Cardiac muscle cell (in vitro differentiated cells and primary cell): ENCODE measurements at places on chromosomes 5 and 9. TPM values are rescaled to one million over a fixed set of nuclear protein-coding genes. Genes with fewer than 3 reads are reported as not detected.

The NEUROG1 gene
- not detected in 2 replicates for total RNA-seq

GRCh38 chr5:167951116-167951515 lies 340.3 kb upstream of the WWC1 start:
- DNase-seq = no peak

DNA sequence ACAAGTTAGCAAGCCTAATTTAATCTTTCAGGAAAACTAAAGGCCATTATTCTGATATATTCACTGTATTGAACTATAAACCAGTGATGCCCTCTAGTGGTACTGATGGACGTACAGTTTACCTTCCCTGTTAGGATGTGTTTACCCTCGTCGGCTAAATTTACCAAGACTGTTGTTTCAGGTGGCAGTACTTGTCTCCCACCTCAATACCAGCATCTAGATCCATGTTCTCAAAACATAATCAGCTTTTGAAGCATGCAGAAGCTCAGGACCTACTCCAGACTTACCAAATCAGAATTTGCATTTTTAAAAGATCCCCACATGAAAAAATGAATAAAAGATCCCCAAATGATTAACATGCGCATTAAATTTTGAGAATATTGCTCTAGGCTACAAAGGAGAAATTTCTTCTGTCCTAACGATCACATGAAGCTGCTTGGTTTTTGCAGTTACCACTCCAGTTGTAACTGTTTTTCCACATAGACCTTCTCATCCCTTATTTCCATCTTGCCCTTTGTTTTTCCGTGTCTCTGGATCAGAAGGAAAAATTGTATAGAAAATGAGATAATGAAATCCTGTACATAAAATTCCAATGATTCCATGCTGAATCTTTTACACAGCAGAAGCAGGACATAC lies 3.2 kb upstream of the BAAT start:
- peak; percentile 46 for DNase-seq

DNA sequence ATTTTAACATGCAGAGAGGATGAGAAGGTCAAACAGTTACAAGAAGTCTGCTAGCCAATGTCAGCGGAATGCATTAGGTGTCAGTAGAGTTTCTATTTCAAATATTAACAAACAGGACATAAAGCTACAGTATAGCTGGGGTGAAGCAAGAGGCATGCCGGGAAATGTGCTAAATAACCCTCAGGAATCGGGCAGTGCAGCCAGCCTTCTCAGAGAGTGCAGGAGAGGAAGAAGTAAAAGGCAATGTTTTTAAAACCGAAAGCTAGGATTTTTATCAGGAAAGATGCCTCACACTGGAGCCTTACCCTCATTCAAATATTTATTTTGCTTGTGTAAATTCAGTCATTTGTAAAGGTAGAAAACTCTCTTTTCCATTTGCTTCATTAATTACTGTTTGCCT lies 59.1 kb upstream of the SH3GL2 start:
- DNase-seq = no peak

DNA sequence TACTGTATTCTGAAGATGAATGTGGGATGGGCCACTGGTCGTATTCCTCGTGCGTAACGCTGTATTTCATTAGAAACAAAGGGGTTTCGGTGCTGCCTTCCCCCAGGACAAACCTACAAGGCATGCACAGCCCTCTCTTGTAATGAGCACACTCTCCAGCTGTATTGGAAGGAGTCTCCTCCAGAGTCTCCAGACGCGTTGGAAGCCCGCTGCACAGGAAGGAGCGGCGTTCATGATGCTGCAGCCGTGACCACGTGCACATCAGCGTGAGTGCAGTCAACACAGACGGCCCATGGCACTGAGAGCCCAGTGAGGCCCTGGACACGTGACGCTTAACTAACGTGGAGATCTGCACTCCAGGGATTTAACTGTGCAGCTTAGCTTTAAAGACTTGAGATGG lies 209.0 kb upstream of the IRX1 start:
- DNase-seq = no peak

DNA sequence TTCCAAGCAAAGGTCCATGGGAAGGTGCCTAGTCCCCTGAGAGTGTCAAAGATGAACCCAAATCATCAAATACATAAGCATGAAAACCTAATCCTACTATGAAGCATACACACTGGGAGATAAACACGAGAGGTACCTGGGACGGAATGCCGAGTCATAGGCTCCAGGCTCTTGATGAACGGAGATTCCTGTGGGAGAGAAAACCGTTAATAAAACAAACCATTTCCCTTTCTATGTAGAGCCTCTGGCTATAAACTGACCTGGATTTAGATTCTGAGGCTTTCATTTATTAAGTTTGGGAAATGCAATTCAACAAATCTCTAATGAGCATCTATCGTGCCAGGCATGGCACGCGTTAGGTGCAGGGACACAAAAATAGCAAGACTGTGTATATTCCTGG lies 206.4 kb upstream of the IL12B start:
- DNase-seq = no peak

The CXXC5 gene
- 91.9 and 122 TPM in 2 replicates for total RNA-seq
